ENCODE measurements at places on chromosomes 3 and 15.

DNA sequence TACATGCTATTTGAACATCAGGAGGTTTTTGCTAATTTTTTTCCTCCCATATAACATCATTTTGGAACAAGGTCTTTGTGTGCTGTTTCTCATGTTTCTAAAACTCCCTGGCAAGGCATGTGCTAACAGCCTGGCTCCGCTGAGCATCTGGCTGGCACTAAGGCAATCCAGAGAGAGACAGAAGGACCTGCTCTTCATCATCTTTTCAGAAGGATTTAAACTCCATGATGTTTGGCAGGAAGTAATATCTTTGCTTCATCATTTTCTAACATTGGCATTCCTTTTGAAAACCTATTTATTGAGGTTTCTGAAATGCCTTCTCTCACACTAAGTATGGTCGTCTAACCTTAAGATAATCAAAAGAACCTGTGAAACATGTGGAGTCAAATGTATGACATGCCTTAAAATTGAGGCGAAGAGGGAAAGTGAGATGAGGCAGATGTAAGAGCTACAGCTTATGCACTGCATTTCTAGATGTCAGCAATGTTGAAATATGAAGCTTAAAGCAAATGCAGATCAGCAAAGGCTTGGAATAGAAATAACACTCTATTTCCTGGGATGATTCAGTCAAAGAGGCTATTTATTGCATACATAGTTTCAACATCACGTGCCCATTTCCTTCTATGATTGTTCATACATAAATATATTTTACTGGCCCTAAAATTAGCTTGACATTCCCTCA is 592.0 kb downstream of the ZNF385D start:
- no peak for DNase-seq

DNA sequence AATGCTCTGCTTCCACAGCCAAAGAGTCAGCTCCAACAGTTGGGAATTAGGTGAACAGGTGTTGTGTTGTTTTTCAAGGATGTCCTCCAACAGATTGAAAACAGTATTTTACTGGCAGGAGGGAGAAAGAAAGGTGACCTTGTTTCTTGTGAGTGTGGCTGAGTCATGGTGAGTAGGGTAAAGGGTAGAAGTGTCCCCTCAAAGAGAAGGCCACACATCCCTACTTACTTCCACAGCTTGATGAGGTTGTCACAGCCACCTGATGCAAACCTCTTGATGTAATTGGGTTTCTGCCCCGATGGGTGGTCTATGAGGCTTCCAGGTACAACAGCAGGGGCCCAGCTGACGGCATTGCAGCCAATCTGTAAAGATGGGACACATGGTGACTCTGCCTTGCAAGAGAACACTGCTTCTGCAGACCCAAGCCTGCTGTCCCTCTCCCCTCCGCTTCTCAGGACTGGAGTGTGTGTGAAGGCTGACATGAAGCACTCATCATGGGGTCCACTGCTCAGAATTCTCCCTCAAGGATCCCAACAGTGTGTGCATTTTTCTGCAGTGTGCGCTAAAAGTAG is 12.7 kb upstream of the GHRL start:
- DNase-seq, result no peak

DNA sequence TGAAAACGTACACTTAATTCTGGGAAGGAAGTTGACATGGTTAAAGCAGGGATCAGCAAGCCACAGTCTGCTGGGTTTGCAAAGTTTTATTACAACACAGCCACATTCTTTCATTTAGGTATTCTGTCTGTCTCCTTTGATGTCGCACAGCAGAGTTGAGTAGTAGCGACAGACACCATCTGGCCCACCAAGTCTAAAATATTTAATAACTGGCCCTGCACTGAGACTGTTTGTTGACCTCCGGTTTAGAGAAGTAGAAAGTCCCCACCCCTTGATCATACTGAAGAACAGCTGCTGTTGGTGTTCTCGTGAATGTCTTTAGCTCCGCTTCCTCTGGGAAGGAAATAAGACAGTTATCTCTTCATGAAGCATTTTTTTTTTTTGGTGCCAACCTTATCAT is 66.2 kb downstream of the MCTP2 start:
- DNase-seq, result peak; percentile 77

DNA sequence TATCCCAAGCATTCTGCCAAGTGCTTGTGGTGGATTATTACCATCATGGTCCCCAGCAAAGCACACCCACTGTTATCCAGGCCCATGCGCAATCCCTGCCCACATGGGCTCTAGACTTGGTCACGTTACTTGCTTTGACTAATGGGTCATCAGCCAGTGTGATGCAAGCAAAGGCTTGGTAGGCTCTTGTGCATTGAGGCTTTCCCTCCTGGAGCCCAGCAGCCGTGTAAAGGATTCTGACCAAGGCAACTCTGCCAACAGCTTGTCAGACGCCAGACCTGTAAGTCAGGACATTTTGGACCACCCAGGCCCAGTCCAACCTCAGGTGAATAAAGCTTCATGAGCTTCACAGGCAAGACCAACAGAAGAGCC is 93.9 kb downstream of the ABHD5 start:
- no peak for DNase-seq

DNA sequence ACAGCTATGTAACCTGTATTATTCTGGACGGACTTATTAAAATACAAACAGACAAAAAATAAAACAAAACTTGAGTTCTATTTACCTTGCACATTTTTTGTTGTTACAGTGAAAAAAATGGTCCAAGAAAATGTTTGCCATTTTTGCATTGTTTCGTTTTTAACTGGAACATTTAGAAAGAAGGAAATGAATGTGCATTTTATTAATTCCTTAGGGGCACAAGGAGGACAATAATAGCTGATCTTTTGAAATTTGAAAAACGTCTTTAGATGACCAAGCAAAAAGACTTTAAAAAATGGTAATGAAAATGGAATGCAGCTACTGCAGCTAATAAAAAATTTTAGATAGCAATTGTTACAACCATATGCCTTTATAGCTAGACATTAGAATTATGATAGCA is 17.1 kb downstream of the LMOD3 start:
- DNase-seq, result no peak

DNA sequence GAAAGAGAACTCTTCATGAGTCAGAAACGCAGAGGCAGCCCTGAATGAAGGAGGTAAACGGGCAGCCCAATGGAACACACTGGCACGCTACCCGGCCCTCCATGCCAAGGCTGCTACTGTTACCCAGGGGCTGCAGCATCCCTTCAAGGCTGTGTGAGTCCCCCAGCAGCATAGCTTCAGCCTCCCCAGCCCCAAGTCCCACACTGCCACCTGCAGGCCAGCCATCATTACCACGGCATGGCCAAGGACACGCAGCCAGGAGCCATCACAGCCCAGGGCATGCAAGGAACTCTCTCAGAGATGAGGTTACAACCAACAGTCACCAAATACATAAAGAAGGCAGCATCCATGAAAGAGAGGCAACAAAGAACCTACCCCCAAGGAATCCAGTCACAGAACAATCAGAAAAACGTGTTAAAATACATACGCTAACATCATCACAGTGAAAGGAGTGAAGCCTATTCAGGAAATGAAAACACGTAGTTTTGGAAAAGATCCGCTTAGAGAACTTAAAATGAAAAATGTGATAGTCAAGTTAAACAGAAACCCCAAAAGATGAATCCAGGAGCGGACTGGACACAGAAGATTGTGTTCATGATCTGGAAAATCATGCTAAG is 22.4 kb downstream of the PLA2G4F start:
- DNase-seq, result peak; percentile 27

DNA sequence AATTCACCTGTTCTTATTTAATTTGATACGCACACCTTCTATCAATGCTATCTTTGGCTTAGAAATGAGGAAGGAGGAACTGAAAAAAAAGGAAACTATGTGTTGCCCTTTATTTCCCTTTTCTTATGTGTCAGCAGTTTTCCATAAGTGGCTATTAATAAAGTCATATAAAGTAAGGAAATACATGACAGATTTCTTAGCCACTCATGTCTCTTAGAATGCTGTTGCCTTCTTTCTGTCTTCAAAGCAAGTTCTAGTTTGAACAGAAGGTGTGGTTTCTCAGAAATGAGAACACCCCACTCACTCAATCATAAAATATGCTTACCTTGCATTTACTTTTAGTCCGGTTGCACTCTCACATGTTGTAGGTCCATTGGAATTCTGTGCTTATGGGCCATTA is 640.5 kb upstream of the GRM7 start:
- no peak for DNase-seq

GRCh38 chr3:24810881-24811280 is 316.2 kb upstream of the THRB start:
- no peak for DNase-seq

GRCh38 chr3:188827103-188827502 is 344.7 kb upstream of the TPRG1 start:
- no peak for DNase-seq

DNA sequence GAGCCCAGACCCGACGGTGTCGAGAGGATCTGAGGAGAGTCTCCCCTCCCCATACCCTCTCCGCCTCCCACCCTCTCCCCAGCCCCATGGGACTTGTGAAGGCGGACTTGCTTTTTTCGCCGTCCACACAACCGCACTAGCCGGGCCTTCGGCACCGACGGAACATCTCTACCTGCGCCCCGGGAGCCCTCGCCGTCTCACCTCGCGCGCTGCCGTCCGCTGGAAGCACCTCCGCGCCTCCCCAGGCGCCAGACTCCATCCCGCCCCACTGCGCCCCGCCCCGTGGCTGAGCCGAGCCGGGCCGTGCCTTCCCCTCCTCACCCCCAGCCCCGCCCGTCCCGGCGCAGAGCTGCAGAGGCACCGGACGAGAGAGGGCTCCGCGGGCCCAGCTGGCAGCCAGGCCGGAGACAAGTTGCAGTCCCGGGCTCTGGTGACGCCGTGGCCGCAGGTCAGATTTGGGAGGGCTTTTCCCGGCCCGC is at the start of the genes DUOX1 and DUOXA1:
TSS of gene DUOX1 (plus strand) at position 344 of the 479 bp plus-strand sequence. CDS start 1,973 bp downstream, outside the sequence.
TSS of gene DUOXA1 (minus strand) at position 229 of the 479 bp plus-strand sequence. CDS start 6,865 bp downstream, outside the sequence.
- DNase-seq, result no peak

GRCh38 chr3:21620511-21621155 is 130.4 kb downstream of the ZNF385D start:
- DNase-seq, result no peak

- DNase-seq, result no peak
Observed at GRCh38 chr3:184480831-184481230, 80.8 kb upstream of the EPHB3 start.

DNA sequence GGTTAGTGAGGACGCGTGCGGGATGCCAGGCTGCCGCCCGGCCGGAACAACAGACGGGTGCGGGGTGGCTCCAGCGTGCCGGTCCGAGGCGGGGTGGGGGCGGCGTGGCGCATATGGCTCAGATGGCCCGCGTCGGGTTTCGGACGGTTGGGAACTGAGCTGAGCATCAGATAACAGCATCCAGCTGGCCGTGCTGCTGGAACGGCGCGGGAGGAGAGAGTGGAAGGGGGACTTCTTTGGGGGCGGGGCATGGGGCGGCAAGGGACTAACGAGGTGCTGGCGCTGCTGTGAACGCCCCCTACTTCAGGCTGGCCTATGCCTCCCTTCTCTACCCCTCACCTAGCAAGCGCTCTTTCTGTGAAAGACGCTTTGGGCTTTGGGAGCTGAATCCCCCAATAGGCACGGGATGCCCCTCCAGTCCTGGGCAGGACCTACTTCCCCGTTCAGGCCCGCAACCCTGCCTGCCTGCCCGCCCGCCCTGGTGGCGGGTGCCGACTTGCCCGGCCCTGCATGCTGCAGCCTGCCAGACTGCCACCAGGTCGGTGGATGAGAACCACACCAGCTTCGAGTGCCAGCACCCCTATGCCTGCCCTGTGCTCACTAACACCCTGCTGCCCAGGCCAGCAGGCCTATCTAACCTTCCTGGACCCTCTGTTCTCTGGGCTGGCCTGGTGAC is 542 bp downstream of the INKA1 start:
- DNase-seq, result peak; percentile 74

DNA sequence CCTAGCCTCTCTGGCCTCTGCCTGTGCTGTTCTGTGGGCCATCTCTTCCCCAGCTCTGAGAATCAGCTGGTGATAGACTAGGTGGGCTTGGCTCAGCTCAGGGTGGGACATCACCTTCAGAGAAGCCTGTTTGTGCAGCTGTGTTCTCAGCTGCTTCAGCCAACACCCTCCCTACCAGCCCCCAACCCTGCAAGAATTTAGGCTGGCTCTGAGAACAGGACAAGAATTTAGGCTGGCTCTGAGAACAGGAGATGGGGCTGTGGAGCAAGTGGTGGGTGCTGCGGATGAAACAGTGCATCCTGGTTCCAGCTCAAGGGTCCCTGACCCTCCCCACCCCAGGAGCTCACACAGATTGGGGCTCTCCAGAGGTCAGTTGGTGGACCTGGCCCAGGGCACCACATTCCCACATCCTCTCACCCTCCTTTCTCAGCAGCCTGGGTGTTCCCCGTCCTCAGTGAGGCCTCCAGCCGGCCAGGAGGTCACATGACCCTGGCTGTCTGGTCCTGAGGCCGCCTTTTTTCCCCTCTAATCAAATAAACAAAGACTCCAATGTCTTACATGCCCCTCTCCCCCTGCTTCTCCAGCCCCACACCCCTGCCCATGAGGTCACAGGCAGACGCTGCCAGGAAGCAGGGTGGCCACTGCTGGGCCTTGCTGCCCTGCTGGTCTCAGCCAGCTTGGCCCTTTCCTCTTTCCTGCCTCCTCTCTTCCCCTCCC is 14.9 kb downstream of the PLEKHO2 start:
- no peak for DNase-seq

- no peak for DNase-seq
Observed at GRCh38 chr3:109355625-109356441, 18.5 kb upstream of the DPPA4 start.

Data from CMK (cell line).